ENCODE measurements at places on chromosomes 16 and 17. TPM values are rescaled to one million over a fixed set of nuclear protein-coding genes. Genes with fewer than 3 reads are reported as not detected.
A peak's percentile ranks its signal among the peaks of the same experiment; 100 is the strongest.

The CCL16 gene
- total RNA-seq, result not detected

The TLCD3B gene
- total RNA-seq, result 2.3 TPM

The TEX14 gene
- total RNA-seq, result 0.09 TPM

The KRTAP4-9 gene
- not detected for total RNA-seq

The TP53TG3F gene
- not detected for total RNA-seq

DNA sequence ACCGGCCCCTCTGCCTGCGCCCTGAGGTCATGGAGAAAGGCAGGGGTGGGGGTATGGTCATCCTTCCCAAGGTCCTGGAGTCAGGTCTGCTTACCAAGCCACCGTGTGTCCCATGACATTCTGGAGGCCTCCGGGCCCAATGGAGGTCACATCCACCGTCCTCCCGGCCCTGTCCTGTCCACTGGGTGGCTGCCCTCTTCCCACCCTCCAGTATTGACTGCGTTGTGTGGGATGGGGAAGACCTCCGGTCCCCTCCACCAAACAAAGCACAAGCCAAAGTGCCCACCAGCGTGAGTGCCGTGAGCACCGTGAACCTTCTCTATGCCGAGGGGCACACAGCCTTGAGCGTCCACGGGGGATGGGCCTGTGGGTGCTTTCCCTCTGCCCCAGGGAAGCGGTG lies 37.2 kb downstream of the LMF1 start:
- peaks cover under 1% of the 10 kb centered on the region for H3K36me3 ChIP-seq
- no peak overlapping the region for H3K4me3 ChIP-seq
- H3K27me3 ChIP-seq, result no peaks in the 10 kb centered on the region

DNA sequence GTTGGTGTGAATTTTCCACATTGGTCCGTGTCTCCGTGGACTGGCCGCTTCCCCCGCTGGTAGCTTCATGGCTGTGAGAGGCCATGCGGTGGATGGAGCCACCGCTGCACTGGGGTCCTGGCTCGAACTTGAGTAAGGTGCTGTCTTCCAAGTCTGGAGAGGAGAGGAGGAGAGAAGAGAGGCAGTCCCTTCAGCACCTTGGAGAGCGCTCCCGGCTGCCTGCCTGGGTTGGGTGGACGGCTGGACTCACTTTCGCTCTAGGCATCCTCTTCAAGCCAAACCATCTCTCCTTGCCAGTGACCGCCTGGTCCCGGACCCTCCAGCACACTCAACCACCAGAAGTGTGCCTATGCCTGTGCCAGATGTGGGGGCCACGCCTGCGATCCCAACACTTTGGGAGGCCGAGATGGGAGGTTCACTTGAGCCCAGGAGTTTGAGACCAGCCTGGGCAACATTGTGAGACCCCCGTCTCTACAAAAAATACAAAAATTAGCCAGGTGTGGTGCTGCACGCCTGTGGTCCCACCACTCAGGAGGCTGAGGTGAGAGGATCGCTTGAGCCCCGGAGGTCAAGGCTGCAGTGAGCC lies 6.2 kb downstream of the JPH3 start:
- no peak overlapping the region for H3K4me3 ChIP-seq
- DNase-seq, result peak; percentile 33
- no peaks in the 10 kb centered on the region for H3K36me3 ChIP-seq

DNA sequence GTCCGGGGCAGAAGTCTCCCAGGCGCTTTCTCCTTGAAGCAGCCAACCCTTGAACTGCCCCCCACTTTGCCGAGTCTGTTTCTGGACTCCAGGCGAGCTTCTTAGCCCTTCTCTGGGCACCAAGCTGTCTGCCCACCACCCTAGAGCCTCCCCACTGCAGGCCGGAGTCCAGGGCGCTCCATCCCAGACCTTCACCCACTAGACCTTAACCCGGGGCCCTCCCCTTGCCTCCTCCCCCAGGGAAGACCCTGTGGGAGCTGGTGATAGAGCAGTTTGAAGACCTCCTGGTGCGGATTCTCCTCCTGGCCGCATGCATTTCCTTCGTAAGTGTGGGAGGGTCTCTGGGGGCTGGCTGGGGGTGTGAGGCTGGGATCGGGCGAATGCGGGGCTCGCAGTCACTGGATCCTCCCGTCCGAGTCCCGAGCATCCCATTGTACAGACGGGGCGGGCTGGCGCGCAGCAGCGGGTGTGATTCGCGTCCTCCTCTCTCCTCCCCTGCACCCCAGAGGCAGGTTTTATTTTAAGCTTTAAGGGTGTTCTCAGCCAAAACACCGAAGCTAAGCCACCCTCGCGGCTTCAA lies 1.1 kb downstream of the ATP2A1 start:
- H3K4me3 ChIP-seq, result peak overlapping the region; percentile 89
- H3K27ac ChIP-seq, result peak overlapping the region; percentile 49
- peaks cover 2% of the 10 kb centered on the region for H3K27me3 ChIP-seq
- H3K36me3 ChIP-seq, result peaks cover 6% of the 10 kb centered on the region

DNA sequence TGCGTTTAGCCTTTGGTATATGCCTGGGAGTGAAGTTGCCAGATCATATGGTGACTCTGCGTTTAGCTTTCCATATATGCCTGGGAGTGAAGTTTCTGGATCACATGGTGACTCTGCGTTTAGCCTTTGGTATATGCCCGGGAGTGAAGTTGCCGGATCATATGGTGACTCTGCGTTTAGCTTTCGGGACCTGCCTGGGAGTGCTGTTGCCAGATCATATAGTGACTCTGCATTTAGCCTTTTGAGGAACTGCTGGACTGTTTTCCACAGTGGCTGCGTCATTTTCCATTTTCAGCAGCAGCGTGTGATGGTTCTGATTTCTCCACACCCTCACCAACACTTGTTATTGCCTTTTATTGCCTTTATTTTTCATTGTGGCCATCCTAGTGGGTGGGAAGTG lies 73.0 kb downstream of the OR1D5 start:
- no peaks in the 10 kb centered on the region for H3K36me3 ChIP-seq
- DNase-seq, result no peak
- no peak overlapping the region for H3K27ac ChIP-seq
- no peaks in the 10 kb centered on the region for H3K27me3 ChIP-seq

- H3K27me3 ChIP-seq, result no peaks in the 10 kb centered on the region
- no peak for DNase-seq
Observed at GRCh38 chr16:1051446-1051845, 21.1 kb upstream of the SSTR5 start.

GRCh38 chr17:56478836-56479447 lies 114.6 kb upstream of the NOG start:
- peaks cover 2% of the 10 kb centered on the region for H3K27me3 ChIP-seq
- H3K36me3 ChIP-seq, result no peaks in the 10 kb centered on the region
- no peak for DNase-seq
- no peaks in the 10 kb centered on the region for H3K4me1 ChIP-seq
- H3K4me3 ChIP-seq, result no peak overlapping the region

DNA sequence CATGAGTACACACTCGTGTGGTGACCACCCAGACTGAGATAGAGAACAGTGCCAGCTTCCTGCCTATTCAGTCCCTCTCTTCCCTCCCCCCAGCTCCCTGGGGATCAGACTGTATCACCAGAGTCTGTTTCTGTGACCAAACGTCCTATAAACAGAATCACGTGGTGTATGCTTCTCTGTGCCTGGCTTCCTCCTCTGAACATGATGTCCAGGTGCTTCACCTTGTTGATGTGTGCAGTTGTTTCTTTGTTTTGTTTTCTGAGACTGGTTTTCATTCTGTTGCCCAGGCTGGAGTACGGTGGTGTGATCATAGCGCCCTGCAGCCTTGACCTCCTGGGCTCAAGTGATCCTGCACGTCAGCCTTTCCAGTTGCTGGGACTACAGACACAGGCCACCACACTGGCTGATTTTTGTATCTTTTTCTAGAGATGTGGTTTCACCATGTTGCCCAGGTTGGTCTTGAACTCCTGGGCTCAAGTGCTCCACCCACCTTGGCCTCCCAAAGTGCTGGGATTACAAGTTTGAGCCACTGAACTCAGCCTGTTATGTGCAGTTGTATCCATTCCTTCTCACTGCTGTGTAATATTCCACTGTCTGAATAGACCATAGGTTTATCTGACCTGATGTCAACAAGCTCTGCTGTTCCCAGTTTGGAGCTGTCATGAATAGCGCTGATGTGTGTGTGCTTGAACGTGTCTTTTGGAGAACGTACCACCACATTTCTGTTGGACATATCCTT lies 28.9 kb upstream of the PRM1 start:
- no peaks in the 10 kb centered on the region for H3K27me3 ChIP-seq
- DNase-seq, result no peak
- H3K4me3 ChIP-seq, result no peak overlapping the region
- no peaks in the 10 kb centered on the region for H3K36me3 ChIP-seq
- peaks cover 38% of the 10 kb centered on the region for H3K4me1 ChIP-seq

- DNase-seq, result no peak
- H3K36me3 ChIP-seq, result peaks cover 70% of the 10 kb centered on the region
- no peaks in the 10 kb centered on the region for H3K27me3 ChIP-seq
- no peak overlapping the region for H3K27ac ChIP-seq
- no peak overlapping the region for H3K4me3 ChIP-seq
Observed at GRCh38 chr16:89786474-89787364, 29.7 kb downstream of the FANCA start.

DNA sequence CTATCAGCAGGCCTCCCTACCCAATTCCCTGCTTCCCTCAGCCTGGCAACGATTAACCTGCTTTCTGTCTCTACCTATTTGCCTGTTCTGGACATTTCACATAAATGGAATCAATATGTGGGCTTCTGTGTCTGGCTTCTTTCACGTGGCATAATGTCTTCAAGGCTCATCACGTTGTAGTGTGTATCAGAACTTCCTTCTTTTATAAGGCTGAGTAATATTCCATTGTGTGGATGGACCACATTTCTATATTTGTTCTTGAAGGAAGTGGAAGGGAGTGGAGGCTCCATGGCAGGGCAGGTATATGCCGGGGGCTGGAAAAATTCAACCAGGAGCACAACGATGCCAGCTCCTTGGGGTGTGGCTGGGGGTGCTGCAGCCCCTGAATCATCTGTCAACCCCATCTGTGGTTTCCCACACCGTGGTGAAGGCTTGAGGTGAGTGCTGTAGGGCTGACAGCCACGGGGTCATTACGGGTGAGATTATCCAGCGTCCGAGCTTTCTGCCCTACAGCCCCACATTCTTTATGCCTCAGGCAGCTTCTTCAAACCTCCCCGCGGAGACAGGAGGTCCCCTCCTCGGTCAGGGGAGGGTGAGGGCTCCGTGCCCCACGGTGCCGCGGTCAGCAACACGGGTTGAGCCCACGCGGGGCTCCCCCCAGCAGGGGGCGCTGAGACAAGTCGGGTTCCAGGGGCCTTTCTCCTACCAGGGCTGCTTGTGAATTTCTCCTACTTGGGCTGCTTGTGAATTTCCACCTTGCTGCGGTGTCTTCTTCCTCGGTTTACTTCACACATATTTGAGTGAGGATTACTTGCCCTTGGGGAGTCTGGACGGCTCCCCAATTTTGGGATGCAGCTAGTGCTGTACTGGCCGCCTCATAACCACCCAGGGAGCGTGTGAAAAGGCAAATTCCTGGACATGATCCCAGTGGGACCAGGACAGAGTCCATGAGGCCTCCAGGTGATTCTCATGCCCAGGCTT lies 18.3 kb upstream of the WFIKKN2 start:
- H3K4me1 ChIP-seq, result peaks cover 12% of the 10 kb centered on the region
- peak; percentile 20 for DNase-seq
- H3K36me3 ChIP-seq, result no peaks in the 10 kb centered on the region
- peaks cover 22% of the 10 kb centered on the region for H3K27me3 ChIP-seq
- H3K4me3 ChIP-seq, result no peak overlapping the region

DNA sequence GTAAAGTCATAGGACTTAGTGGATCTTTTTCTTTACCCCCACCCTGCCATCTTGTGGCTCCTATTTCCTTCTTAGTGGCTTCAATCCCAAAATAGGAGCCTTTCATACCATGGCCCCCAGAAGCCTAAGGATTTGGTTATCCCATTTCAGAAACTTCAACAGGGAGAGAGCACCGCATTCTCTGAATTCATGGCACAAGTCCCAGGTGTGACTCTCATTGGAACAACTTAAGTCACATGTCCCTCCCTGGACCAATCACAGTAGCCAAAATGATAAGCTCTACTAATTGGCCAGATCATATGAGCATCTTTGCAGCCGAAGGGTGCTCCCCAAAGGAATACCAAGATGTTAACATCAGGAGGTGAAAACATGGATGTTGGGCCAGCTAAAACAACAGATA lies 43.2 kb downstream of the AXIN2 start:
- no peak overlapping the region for H3K4me3 ChIP-seq
- peaks cover 22% of the 10 kb centered on the region for H3K4me1 ChIP-seq
- no peak for DNase-seq
- no peaks in the 10 kb centered on the region for H3K36me3 ChIP-seq

- H3K27me3 ChIP-seq, result no peaks in the 10 kb centered on the region
- H3K4me1 ChIP-seq, result no peaks in the 10 kb centered on the region
- no peak for DNase-seq
Observed at GRCh38 chr16:49545741-49546448, 172.3 kb downstream of the C16orf78 start.

- no peaks in the 10 kb centered on the region for H3K27me3 ChIP-seq
- peaks cover 24% of the 10 kb centered on the region for H3K36me3 ChIP-seq
- H3K4me1 ChIP-seq, result peaks cover 25% of the 10 kb centered on the region
- peak overlapping the region; percentile 95 for H3K4me3 ChIP-seq
- H3K27ac ChIP-seq, result peak overlapping the region; percentile 100
Observed at GRCh38 chr16:58628845-58629732, 537 bp downstream of the CNOT1 start.
